ENCODE measurements at places on chromosomes 7 and 10.

GRCh38 chr7:114755856-114756255, 166.0 kb upstream of the MDFIC start:
- no peaks in the 10 kb centered on the region for H3K36me3 ChIP-seq
- H3K27me3 ChIP-seq: no peaks in the 10 kb centered on the region
- no peaks in the 10 kb centered on the region for H3K4me1 ChIP-seq
- no peak for DNase-seq
- H3K4me3 ChIP-seq: no peak overlapping the region

GRCh38 chr7:44140341-44140740, 791 bp downstream of the MYL7 start:
- H3K4me1 ChIP-seq: peaks cover 6% of the 10 kb centered on the region
- H3K27me3 ChIP-seq: no peaks in the 10 kb centered on the region
- no peaks in the 10 kb centered on the region for H3K36me3 ChIP-seq
- DNase-seq: no peak

GRCh38 chr7:139106959-139107358, 2.6 kb downstream of the ZC3HAV1 start:
- H3K4me1 ChIP-seq: peaks cover 36% of the 10 kb centered on the region
- peak overlapping the region; percentile 97 for H3K4me3 ChIP-seq
- H3K27me3 ChIP-seq: no peaks in the 10 kb centered on the region
- H3K36me3 ChIP-seq: peaks cover 24% of the 10 kb centered on the region

DNA sequence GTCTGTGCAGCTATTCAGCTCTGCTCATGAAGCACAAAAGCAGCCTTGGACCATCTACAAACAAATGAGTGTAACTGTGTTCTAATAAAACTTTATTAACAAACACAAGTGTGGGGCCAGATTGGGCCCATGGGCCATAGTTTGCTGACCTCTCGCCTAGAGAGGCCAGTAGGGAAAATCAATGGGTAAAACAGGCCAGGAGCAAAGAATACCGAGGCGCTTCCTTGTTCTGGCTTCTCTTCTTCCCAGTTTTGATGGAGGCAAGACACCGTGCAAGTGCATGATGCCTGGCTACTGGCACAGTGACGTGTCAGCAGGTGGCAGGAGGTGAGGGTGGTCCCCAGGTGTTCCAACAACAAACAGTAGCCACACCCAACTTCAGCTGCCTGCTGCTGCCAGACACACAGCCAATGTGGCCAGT, 94.3 kb upstream of the SDK1 start:
- no peak overlapping the region for H3K27ac ChIP-seq
- no peaks in the 10 kb centered on the region for H3K36me3 ChIP-seq
- DNase-seq: no peak
- no peaks in the 10 kb centered on the region for H3K4me1 ChIP-seq
- H3K4me3 ChIP-seq: no peak overlapping the region
- H3K27me3 ChIP-seq: no peaks in the 10 kb centered on the region

DNA sequence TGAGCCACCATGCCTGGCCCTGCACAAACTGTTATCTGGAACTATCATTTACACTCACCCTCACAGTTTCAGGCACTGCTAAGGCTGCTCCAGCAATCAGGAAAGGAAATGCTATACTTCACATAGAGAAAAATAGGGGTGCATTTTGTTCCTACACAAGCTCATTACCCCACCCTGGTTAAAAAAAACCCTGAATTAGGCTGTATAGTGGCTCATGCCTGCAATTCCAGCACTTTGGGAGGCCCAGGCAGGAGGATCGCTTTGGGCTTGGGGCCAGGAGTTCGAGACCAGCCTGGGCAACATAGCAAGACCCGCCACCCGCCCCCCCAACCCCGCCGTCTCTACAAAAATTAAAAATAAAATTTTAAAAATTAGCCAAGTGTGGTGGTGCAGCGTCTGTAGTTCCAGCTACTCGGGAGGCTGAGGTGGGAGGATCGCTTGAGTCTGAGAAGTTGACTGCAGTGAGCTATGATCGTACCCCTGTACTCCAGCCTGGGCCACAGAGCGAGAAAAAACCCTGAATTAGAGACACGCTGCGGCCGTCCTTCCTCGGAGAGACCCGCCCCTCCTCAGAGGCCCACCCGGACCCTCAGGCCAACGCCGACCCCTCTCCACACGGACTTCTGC, 539 bp downstream of the PTCD1 start:
- H3K27ac ChIP-seq: peak overlapping the region; percentile 80
- H3K36me3 ChIP-seq: peaks cover 15% of the 10 kb centered on the region
- no peak for DNase-seq
- H3K4me3 ChIP-seq: peak overlapping the region; percentile 78
- H3K4me1 ChIP-seq: peaks cover 30% of the 10 kb centered on the region

DNA sequence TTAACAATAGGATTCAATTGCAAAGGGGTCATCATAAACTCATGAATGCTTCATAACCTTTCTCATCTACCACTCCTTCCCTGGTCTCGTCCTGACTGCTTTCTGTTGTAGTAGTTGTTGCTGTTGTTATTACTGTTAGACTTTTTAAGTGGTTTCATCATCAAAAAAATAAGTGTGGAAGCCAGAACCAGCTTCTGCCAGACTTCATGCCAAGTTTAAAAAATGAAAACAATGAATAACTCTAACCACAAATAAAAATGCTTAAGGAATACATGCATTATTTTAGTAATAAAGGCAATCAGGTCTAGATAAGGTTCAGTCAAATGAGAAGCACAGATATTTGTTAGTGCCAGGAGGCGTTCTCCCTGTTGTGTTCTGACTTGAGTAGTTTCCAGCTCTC, 85.4 kb downstream of the PCLO start:
- no peaks in the 10 kb centered on the region for H3K27me3 ChIP-seq
- no peak overlapping the region for H3K4me3 ChIP-seq
- H3K36me3 ChIP-seq: no peaks in the 10 kb centered on the region
- no peak for DNase-seq

- H3K4me3 ChIP-seq: no peak overlapping the region
- H3K36me3 ChIP-seq: no peaks in the 10 kb centered on the region
- no peak for DNase-seq
- peaks cover 24% of the 10 kb centered on the region for H3K27me3 ChIP-seq
- no peak overlapping the region for H3K27ac ChIP-seq
These were observed 581 bp downstream of the PTPRZ1 start for GRCh38 chr7:121873289-121874194.

DNA sequence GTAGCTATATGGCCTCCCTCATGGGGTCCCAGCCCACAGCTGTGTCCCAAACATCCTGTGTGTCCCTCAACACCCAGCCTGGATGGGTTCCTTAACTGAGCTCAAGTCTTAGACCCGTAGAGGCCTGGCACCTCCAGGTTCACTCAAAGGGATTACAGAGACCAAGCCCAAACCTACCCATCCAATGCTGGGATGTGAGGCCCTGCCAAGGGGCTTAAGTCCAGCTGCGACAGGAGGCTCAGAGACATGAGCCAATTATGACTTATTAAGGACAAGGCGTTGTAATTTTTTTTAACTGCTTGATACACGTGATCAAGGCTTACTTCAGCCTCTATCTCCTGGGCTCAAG, 105.6 kb upstream of the RET start:
- no peak for DNase-seq
- no peak overlapping the region for H3K4me3 ChIP-seq
- H3K4me1 ChIP-seq: no peaks in the 10 kb centered on the region
- H3K27me3 ChIP-seq: peaks cover 3% of the 10 kb centered on the region

GRCh38 chr7:129882531-129882930, 70.2 kb downstream of the UBE2H start:
- peaks cover 23% of the 10 kb centered on the region for H3K36me3 ChIP-seq
- no peak overlapping the region for H3K4me3 ChIP-seq
- DNase-seq: no peak
- H3K27ac ChIP-seq: no peak overlapping the region

DNA sequence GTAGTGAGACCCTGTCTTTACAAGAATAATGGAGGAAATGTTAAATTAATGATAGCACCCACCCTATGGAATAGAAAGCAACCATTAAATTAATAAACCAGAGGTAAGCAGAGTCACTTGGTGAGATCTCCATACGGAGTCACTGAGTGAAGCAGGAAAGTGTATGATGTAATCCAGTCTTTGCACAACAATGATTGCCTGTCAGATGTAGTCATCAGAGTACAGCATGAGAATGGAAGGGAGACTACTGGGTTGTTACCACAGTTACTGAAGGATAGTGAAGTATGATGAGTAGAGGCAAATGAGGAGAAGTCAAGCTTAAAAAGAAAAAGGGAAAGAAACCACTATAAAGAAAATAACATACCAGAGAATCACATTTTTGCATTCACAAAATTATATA, 371.9 kb upstream of the SHH start:
- H3K36me3 ChIP-seq: no peaks in the 10 kb centered on the region
- H3K27me3 ChIP-seq: no peaks in the 10 kb centered on the region
- H3K4me1 ChIP-seq: no peaks in the 10 kb centered on the region

DNA sequence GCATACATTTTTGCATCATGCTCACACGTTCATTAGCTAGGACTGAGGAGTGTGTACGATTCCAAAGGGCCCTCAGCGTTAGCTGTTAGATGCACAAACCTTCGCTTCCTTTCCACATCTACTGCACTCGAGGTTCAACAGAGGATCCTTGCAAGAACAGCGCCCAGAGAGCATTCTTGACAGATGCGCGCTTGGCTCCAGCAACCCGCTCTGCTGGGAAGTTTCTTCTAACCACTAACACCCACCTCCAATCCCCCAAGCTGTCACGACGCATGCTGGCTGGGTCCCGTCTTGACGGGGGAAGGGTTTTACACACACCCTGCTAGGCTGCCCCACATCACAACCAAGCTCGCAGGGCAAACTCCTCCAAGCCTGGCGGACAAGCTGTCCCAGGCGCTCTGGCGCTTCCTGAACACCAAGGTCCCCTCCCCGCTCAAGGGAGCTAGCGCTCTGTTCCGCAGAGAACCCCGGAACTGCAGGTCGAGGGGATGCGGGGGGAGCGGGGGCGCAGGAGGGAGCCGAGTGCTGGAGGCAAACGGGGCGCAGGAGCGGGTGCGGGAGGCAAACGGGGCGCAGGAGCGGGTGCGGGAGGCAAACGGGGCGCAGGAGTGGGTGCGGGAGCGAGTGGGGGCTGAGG, 653 bp upstream of the ADRB1 start:
- peaks cover 23% of the 10 kb centered on the region for H3K4me1 ChIP-seq
- H3K36me3 ChIP-seq: no peaks in the 10 kb centered on the region
- no peak overlapping the region for H3K27ac ChIP-seq
- peaks cover 55% of the 10 kb centered on the region for H3K27me3 ChIP-seq
- peak overlapping the region; percentile 29 for H3K4me3 ChIP-seq

DNA sequence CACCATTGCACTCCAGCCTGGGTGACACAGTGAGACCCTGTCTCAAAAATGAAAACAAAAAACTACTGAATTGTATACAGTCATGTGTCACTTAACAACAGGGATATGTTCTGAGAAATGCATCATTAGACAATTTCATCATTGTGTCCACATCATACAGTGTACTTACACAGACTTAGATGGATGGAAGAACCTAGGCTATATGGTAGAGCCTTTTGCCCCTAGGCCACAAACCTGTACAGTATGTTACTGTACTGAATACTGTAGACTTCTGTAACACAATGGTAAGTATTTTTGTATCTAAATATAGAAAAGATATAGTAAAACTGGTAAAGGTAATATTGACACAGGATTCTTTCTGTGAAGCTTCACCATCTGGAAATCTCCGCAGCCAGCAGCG, 81.7 kb downstream of the KBTBD2 start:
- H3K4me1 ChIP-seq: no peaks in the 10 kb centered on the region
- no peaks in the 10 kb centered on the region for H3K36me3 ChIP-seq

GRCh38 chr10:105328503-105329133, 687.5 kb downstream of the SORCS3 start:
- H3K27me3 ChIP-seq: no peaks in the 10 kb centered on the region
- no peaks in the 10 kb centered on the region for H3K4me1 ChIP-seq
- H3K4me3 ChIP-seq: no peak overlapping the region

DNA sequence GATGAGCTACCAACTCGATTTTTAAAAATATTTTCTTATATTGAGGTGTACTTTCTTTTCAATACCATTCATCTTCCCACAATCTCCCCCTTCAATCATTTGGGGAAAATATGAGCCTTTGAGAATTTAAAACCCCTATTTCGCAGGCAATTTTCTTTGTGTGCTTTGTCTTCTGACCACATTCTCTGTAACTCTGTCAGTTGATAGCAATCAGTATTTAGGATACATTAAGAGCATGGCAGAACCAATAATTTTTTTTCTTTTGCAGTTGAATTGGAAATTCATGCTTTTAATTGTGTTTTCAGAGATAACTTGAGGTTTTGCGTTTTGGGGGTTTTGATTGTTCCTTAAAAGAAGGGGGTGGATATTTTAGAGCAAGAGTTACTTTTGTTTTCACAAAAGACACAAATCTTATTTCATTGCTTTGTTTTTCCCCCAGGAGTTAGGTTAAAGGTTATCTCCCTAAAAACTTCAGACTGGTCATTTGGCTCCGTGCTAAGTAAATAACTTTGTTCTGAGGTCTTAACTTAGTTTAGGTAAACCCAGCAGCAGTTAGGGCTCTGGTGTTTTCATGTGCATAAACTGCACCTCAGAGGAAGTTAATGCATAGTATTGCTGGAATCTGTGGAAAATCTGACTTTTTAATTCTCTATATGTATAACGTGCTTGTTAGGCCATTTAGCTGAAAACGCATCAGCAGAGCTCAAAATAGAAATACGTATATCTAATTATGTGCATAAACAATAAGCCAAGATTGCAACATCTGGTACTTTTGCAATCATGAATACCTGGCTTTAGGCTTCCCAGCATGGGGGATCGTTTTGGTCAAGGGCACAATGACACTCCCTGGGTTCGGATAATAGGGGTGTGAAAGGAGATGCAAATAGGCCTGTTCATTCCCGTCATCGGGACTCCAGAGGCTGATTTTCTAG, 676.4 kb upstream of the ANKRD30A start:
- no peaks in the 10 kb centered on the region for H3K27me3 ChIP-seq
- H3K4me3 ChIP-seq: no peak overlapping the region
- no peaks in the 10 kb centered on the region for H3K4me1 ChIP-seq
- H3K27ac ChIP-seq: no peak overlapping the region

DNA sequence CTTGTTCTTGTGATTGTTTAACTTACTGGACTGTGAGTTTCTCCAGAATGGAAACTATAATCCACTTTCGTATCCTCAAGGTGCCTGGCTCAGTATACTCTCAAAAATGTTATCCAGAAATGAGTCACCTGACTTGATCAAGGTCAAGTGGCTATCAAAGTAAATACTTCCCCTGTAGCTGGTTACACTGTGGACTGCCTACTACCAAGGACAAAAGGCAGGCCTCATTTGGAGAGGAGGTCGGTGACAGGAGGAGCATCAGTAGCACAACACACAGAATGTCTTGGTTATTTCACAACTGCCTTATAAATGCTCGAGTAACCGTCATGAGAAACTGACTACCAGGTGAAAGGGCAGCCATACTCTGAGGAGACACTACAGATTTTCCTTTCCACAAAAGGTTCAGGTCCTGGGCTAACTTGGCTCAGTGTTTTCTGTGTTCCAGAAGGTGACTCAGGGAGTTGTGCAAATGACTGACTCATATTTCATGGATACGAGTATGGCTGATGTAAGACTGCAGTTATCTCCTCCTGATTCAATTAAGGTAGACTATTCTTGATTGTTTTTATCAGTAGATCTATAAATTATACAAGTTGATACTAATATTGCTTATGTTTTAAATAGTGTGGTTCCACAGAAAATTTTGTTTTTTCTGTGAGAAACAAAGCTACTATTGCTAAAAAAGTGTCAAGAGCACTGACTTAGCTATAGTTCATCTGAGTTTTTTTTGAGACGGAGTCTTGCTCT, 4.2 kb upstream of the CCNY start:
- no peak overlapping the region for H3K27ac ChIP-seq
- no peaks in the 10 kb centered on the region for H3K27me3 ChIP-seq
- H3K36me3 ChIP-seq: peaks cover 9% of the 10 kb centered on the region
- H3K4me3 ChIP-seq: no peak overlapping the region
- no peak for DNase-seq

GRCh38 chr10:72114706-72115450, 26.5 kb upstream of the SPOCK2 start:
- no peaks in the 10 kb centered on the region for H3K36me3 ChIP-seq
- no peak overlapping the region for H3K27ac ChIP-seq
- H3K4me3 ChIP-seq: no peak overlapping the region
- H3K27me3 ChIP-seq: no peaks in the 10 kb centered on the region
- peaks cover 17% of the 10 kb centered on the region for H3K4me1 ChIP-seq
- no peak for DNase-seq
